ENCODE measurements at places on chromosomes 4 and X.

DNA sequence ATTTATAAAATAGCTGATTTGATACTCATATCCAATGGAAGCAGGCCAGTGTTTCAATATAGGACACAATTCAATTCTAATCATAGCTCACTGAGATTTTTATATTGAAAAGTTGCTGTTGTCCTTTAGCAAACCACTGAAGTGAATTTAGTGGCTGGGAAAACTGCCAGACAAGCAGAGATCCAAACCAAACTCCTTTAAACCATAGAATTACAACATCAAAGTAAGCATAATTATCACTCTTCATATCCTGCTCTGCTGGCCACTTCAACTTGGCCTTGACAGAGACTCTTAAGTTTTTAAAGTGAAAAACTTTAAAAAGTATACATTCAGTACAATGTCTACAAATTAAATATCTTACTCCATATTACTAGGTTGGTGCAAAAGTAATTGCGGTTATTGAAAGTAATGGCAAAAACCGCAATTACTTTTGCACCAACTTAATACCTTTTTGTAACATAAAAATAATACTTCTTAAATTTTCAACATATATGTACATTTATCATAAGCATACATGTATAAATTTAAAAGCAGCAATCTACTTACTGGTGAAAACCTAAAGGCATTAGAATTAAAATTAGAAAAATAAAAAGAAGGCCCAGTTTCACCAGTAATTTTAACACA lies 433.0 kb downstream of the PCDH10 start:
- peak; percentile 46 for DNase-seq

DNA sequence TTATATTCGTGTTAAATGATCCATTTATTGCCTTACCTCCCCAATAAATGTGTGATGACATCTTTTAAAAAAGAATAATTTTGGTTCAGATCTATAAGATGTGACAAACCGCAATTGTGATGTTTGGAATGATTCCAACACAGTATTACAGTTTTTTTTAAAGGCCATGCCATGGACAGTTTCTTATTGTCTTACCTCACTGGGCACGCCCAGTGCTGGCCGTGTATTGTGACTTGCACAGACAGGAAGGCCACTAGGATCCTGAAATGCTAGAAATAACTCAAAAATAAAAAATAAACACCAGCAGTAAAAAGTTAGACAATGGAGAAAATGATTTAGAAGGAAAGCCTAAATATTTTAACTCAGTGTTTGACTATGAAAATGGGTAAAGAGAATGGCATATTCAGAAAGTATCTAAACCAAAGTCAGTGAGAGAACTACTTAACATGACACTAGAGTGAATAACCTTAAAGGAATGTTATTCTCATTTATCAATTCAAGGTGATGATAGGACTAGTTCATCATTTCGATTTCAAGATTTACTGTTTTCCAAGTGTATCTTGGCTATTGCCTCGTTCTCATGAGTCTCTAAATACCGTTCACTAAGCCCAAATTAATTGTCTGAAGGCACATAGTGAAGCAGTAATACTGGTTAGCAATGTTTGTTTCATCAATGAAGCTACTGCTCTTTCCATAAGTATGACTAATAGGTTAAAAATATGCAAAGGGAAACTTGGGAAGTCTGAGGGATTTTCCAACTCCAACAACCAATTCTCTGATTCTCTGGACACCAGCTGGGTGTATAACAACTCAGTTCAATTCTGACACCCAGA lies 46.1 kb upstream of the VEGFC start:
- DNase-seq, result peak; percentile 59

DNA sequence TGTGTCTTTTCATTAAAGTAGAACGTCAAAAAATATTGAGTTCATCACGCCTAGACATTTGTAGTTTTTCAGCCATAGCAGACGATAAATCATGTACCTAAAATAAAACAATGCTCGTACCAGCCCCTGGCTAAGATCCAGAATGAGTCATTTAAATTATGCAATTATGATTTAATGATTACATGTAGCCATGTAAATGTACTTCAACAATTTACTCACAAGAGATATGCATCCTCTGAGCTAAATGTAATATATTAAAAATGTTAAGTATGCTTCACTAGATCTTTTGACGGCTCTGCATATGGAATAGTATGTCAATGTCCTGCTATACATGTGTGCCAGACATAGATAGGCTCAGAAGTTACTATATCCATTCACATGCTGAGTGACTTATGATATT lies 1077.8 kb downstream of the ARAP2 start:
- peak; percentile 0 for DNase-seq

DNA sequence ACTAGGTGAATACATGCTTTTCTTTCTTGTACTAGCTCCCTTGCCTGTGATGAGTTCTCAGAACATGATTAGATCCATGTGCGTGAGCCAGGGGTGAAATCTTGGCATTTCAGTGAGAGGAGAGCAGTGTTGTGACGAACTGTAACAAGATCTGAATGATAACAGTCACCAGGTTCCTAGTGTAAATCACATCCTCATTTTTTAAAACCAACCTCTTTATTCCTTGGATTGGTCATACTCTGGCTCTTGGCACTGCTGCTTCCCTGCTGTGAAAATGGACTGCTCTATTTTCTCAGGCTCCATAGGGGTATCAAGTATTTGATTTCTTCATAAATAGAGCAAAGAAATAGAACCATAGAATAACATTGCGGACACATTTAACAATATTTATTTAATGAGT lies 206.3 kb downstream of the SLC4A4 start:
- DNase-seq, result peak; percentile 7

Measured in fibroblast of pulmonary artery (primary cell).